Epithelial cell of alveolus of lung (primary cell): ENCODE measurements at places on chromosomes 13 and 19. TPM values are rescaled to one million over a fixed set of nuclear protein-coding genes. Genes with fewer than 3 reads are reported as not detected.

CACNG7 gene
- 4.7 and 8.8 TPM in 2 replicates for total RNA-seq

DZIP1 gene
- 30.3 and 42.2 TPM in 2 replicates for total RNA-seq

PCDH20 gene
- 0.39 and 11.4 TPM in 2 replicates for total RNA-seq

VMAC gene
- total RNA-seq = 2.3 and 10.9 TPM in 2 replicates

ZNF552 gene
- 2.1 and 3.7 TPM in 2 replicates for total RNA-seq
